ENCODE measurements at places on chromosomes 4 and X. TPM values are rescaled to one million over a fixed set of nuclear protein-coding genes. Genes with fewer than 3 reads are reported as not detected.

GRCh38 chr4:7394681-7395451 lies 39.9 kb downstream of the PSAPL1 start:
- no peak for DNase-seq

DNA sequence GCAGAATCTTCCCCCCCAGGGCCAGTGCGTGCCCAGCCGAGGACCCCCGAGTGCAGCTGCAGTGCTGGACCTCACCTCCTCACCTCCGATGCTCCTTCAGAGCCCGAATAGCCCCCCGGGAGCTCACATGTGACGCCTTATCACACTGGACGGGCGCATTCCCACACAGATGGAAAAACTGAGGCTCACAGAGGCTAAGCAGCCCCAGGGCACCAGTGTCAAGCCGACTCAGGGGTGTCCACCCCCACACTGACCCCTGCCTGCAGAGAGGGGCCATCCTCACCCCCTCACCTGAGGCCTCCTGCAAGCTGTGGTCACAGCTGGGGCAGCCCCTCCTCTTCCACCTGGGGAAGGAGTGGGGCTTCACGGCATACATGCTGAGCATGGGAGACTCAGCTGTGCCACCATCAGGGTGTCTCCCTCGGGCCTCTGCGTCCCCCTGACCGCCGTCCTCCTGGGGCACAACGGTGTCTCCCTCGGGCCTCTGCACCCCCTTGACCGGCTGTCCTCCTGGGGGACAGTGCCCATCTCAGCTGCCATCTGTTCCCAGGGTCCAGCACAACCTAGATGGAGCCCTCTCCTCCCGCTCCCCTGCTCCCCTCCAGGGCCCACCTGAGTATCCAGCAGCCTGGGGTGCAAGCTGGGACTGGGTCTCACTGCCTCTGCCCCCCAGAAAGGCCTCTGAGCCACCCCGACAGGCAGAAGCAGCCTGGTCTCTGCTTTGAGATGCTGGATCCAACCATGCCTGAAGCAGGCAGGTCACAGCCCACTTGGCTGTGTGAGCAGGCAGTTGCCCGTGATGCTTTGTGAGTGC lies 85.3 kb upstream of the NKX1-1 start:
- DNase-seq = no peak

DNA sequence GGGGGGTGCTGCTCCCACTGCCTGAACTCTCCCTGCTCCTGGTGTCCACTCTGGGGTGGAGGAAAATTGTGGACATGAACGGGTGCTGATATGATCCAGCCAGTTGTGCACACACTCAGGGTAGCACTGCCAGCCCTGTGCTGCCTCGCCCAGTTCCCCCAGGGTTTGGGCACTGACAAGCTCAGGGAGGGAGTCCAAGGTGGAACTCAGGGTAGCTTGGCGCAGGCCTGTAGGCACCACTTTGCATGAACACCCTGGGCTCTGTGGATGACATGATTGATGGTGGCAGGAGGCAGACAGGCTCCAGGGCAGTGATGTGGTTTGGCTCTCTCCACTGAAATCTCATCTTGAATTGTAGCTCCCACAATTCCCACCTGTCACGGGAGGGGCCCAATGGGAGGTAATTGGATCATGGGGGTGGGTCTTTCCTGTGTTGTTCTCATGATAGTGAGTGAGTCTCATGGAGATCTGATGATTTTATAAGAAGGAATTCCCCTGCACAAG lies 572.0 kb upstream of the PABPC4L start:
- DNase-seq = peak; percentile 39

DNA sequence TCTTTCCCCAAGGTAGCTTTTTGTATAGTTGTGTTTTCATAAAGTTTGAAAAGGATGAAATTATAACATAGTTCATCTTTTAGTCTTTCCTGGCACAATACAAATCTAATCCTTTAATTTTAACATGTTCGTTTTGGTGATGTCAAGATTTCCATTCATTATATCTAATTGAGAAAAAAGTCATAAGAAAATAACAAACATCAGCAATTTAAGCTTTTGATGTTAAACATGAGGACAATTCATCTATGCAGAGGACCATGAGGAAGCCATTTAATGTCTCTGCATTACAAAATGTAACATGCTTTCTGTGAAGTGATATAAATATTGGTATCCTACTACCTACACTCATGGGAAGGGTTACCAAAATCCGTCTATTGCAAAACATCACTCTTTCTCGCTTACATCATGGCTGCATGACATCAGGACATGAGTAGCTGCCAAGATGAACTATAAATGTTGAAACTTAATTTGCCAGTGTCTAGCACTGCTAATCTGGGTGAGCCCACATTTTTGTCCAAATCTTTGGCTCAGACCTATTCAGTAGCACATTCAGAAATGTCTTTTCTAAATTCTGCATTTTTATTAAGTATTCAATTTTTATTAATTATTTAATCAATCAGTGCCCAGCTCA lies 9.5 kb downstream of the EPGN start:
- peak; percentile 10 for DNase-seq

- DNase-seq = no peak
Measured at GRCh38 chr4:154744341-154744926, 634 bp downstream of the LRAT start.

DNA sequence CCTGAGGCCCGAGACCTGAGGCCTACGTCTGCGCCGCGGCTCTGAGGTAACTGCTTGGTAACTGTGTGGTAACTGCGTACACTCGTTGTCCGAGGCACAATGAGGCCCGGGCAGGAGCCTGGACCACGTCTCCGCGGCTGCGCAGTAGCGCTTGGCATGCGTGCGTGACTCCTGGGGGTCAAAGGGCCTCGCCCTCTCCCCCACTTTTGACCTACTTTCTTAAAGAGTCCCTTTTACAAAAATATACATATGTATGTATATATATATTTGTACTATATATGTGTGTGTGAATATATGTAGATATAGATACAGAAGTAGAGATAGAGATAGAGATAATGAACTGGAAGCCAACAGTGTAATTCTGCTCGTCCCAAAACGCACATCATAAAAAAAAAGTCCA lies at the start of gene BEND2:
TSS of gene BEND2 (minus strand) at position 101 of the 400 bp plus-strand sequence. CDS start 136 bp downstream, outside the sequence.
- no peak for DNase-seq

- peak; percentile 60 for DNase-seq
Measured at GRCh38 chrX:46354481-46354880, 190.7 kb downstream of the ZNF674 start.

- no peak for DNase-seq
Measured at GRCh38 chrX:45009371-45010000, 136.5 kb downstream of the KDM6A start.

DNA sequence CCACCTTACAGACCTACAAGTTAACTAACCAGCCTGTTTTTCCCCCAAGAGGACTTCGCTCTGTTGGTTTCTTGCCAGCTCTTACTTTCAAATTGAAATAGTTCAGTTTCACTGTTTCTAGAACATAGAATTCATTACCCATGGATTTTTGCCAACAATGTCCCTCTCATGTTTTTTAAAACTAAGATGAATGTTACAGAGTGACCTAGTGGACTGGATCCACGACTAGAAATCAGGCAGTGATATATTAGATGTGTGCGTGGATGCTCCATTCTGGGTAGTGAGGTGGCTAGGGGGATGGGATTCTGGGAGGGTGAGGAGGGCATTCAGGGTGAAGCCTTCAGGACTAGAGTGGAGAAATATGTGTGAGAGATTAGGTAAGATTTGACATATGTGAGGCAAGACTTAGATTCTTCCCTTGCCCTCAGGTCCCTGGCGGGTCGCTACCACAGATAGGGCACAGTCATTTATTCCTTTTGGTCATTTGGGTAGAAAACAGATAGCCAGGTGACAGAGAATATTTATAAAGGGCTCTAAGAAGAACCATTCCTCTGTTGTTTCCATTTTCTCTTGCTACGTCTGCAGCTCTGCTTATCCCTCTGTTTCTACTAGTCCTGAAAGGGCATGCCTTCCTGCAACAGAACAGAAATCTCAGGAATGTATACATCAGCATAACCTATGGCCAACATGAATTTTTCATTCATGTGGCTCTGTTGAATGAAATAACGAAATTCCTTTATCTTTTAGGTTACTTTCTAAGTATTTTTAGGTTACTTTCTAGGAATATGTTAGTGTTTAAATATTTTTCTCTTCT lies 15.4 kb upstream of the JADE1 start:
- DNase-seq = no peak

DNA sequence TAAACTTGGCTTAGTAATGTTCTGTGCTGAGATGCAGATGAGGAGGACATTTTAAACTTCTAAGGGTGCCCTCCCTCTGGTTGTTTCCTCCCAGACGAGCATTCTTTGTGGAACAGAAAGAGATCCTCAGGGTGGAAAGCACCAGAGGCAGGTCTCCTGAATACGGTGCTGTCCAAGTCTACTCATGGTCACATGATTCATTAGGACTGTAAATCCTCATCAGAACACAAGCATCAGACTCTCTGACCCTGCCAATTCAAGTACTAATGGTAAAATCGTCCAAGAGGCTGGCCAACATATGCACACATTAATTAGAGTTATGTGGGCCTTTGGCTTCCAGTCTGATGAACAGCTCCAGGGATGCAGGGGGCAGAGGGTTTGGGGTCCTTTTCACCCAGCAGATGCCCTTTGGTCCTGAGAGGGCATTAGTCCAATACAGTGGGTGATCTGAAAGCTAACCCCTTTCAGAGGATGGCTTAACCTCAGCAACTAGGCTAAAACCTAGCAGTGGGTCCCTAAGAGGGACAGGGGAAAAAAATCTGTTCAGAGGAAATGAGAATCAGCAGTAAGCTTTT lies 18.2 kb downstream of the HAND2 start:
- no peak for DNase-seq

DNA sequence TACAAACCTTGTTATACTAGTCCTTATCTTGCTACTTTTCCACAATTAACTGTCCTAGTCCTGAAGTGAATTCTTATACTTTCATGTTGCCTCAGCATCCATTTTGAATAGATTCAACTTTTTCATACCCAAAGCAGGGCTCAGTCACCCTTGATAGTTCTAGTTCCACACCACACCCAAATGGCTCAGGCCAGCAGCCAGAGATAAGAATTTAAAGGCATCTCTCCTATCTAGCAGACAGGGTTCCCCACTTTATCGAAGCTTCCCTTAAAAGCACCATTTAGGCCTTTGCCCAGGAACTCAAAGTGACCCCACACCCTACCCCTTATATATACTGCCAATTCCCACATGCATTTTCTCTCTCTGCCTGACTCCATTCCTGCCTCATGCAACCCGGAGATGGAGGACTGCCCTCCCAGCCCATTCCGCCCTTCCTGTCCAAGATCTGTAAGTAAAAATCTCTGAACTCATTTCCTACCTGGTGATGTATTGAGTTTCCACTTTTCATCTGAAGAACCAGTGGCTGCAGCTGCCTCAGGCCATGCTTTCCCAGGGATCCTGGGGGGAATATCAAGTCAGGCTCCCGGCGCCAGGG lies 63.7 kb upstream of the TXK start:
- no peak for DNase-seq

DNA sequence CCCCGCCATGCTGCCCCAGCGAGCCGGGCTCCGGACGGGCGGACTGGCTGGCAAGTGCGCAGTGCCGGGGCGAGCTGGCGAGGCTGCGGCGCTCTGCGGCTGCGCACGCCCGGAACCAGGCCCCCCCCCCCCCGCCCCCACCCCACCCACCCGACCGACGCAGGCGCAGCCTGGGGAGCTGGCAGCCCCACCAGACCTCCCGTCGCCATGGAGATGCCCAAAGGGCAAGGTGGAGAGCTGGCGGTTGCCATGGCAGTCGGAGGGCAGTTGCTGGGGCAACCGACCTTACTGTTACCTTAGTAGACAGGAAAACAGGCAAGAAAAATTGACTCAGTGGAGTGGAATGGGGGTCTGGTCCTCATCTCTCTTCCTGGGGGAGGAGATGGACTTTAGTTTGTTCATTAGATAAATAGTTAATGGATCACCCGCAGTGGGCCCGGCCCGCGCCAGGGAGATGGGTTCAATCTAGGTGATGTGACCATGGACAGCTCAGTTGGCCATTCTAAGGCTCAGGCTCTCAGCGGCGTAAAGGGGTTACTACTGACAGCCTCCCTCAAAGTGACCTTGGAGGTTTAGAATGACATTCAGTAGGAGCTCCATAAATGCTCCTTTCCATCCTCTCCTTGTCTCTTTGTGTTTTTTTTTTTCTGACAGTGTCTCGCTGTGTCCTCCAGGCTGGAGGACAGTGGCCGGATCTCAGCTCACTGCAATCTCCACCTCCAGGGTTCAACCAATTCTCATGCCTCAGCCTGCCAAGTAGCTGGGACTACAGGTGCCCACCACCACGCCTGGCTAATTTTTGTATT lies at the start of gene PCSK1N:
TSS of gene PCSK1N (minus strand) at position 87 of the 806 bp plus-strand sequence. CDS start at position 9, 78 bp downstream.
- DNase-seq = no peak

GRCh38 chr4:172725581-172725980 lies 443.0 kb upstream of the GALNT7 start:
- DNase-seq = no peak

DNA sequence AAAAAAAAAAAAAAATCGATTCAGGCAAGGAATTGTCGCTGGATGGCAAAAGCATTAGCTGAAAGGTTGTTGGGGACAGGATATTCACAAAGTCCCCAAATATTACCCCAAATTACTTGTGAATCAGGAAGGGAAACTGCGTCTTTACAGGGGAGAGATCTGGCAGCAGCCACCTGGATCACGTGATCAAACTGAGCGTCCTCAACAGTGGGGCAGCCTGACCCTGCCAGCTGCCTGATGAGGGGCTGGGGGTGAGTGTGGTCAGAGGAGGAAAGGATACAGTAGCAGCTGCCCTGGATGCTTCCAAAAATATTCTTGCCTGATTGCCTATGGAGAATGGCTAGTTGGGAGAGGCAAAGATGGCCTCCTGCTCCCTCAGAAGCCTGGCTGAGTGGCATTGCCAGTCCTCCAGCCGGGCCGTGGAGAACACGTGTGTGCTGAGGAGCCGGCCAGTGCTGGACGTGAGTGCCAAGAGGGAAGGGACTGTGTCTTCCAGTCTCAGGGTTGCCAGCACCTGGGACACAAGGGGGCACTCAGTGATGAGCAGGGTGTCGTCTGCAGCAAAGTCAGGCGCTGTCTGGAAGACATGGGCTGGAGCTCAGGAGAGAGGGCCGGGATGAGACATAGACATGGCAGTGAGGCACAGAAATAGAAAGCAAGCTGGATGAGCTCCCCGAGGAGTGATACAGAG lies 3.0 kb upstream of the LAGE3 start:
- no peak for DNase-seq

DNA sequence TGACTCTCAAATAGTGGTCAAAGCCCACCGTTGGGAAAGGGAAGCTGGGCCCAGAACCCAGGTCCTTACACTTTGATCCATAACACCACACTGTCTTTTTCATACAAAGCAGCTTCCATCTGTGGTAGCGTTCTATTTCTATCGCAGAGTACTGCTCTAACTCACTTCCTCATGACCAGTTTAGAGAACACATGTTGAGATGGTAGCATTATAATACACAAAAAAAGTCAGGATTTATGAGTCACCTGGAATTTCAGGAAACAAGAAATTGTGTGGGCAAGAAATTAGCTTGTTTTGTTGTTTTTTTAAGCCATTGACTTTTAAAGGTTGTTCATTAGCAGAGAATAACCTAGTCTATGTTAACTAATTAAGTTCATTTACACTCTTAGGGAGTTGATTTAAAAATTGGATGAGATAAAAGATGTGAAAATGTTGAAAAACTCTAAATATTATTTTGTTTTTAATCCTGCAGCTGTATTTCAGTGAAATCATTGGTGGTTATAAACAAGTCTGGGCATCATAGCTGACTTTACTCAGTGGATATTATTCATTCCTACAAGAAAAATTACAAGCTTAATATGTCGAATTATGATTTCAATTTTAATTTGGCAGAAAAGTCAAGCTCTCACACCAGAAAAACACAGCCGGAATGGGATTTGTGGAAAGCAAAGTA lies 1011.1 kb upstream of the HS3ST1 start:
- DNase-seq = no peak

The CENPVL1 gene
- total RNA-seq = 0.11 TPM

The AVPR2 gene
- not detected for total RNA-seq

The NOP14 gene
- 23.3 TPM for total RNA-seq

The POU4F2 gene
- total RNA-seq = not detected

Data from LHCN-M2 (cell line).